ENCODE measurements at places on chromosomes 7 and 10.

- no peak for DNase-seq
Measured at GRCh38 chr10:129760003-129760315, 204.1 kb downstream of the EBF3 start.

DNA sequence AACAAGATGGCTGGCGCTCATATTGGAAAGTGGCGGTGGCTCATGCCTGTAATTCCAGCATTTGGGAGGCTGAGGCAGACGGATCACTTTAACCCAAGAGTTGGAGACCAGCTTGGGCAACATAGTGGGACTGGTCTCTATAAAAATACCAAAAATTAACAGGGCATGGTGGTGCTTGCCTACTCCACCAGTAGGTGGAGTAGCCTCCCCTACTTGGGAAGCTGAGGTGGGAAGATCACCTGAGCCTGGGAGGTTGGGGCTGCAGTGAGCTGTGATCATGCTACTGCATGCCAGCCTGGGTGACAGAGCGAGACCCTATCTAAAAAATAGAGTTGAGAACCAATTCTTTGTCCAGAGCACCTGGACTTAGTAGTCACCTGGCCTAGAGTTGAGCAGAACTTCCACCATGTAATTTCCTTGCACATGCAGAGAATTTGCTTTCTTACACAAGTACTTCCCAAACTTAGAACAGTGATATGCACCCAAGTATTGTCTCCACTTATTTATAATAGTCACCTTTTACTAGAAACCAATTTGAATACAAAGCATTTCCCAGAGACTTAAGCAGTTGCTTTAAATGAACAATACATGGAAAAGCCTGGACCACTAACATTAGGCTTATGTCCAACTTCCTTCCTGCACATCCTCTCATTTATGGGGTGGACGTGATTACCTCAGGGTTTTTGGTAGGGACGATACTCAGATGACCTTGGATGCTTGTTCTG, 15.9 kb downstream of the LAMB4 start:
- DNase-seq: peak; percentile 21

DNA sequence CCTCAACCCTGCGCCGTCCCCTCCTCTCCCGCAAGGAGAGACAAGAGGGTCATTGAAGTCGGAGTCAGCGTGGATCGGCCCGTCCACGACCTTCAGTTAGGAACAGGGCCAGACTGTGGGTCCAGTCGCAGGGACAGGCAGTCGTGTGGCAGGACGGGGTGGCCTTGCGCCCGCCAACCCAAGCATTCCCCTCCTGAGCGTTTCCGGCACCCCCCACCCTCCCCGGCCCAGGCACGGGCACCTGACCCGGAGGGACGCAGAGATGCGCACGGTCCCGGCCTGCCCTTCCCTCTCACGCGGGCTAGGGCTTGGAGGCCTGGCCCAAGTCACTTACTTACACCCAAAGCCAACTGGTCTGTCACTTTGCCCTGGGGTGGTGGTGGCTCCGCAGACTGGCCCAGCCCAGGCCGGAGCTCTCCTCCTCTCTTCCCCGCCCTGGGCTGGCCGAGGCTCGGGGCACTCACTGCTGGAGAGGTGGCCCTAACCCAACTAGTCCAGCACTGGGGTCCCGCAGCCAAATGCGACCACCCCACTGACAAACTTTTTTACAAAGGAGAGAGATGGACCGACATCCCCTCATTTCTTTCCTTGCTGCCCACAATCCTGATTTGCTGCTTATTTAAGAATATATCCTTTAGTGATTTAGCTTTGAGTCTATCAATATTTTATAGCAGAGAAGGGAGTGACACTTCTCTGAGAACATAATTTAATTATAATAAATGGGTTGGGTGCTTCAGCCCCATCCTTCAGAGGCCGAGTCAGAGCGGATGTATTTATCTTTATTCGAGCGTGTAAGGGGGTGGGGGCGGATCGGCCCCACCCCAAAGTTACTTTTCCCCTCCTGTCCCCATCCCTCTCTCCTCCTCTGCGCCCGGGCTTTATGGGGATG, 1.2 kb upstream of the UNCX start:
- DNase-seq: no peak

GRCh38 chr10:78905015-78905956, 163.5 kb upstream of the ZMIZ1 start:
- DNase-seq: no peak

GRCh38 chr10:70280099-70280498, 3.7 kb downstream of the NPFFR1 start:
- no peak for DNase-seq

- no peak for DNase-seq
Measured at GRCh38 chr10:101063548-101064414, 2.0 kb downstream of the KAZALD1 start.

DNA sequence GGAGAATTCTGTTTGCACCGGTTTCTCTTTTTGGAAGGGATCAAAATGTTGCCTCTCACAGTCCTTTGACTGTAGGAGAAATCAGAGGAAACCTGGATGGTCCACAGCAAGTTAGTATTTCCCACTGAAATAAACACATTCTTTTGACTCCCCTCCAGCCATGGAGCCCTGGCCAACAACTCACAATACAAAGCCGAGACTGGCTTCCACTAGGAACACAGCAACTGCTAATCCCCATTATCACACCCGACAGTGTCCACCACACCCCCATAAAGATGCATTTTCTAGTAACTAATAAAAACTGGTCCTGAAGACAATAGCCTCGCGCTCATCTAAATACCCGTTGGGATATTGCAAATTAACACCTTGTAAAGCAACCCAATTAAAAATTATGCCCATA, 798 bp upstream of the MACROH2A2 start:
- DNase-seq: no peak

Measured in activated CD4-positive, alpha-beta T cell treated with anti-CD3 and anti-CD28 coated beads, Interleukin-2, amount 50 U/mL, for 16 hours (primary cell).